ENCODE measurements at places on chromosomes 2 and 18.

- no peak for DNase-seq
Observed at GRCh38 chr18:23133860-23134779, 1.2 kb upstream of the CABLES1 start.

DNA sequence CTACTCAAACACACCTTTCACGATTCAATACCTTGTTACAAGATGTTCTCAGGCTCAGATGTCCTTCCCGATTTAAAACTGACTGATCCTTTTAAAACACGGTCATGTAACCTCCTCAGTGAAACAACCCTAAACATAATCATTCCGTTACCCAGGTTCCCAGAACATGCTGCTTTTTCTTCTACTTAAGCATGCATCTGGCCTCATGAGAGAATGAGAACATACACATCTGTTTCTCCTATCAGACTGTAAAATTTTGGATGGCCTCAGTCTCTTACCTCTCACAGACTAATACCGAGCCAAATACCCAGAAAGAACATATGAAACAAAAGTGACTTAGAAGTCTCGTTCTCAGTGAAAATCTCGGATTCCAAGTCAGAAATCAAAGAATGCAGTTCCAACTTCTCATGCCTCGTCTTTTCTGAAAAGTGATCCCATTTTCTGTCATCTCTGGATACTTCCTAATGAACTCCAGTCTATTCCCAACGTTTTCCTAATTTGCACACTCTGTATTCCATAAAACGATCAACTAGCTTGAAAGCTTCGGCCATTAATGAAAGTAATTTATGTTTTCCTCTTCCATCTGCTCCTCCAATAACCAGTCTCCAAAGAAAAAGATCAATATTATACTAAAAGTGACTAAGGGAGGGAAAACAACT is 919 bp downstream of the SF3B1 start:
- no peak for DNase-seq

DNA sequence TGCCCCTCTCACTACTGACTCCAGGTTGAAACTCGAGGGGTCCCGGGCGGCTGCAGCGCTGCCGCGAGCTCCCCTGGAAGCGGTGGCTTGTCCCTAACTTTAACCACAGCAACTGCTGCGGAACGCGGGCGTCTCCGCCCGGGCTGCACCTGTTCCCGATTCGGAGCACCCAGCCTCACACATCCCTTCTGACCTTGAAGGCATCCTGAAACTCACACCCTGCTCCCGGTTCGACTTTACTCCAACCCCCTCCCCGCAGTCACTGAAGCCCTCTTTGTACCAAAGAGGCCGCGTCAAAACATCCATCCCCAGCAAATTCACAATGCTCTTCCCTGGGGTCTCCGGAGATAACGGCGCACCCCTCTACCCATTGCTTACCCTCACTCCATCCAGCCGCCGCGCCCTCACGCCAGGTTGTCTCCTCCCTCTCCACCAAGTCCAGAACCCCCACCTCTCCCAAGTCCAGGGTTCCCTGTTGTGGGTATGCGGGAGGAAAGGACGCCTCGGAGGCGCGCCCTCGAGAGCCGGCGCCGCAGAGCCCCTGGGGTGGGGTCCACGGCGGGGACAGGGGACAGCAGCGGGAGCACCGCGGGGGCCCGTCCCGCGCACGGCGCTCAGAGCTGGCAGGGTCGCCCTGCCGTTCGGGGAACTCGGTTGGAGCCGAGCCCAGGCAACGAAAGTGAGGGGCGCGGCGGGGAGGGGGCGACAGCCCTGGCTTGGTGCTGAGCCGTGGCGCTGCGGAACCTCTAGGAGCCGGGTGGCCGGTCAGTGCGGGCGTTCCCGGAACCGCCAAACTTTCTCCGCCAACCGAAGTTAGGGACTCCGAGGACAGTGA is 934 bp downstream of the MYO5B start:
- no peak for DNase-seq

GRCh38 chr2:204415406-204416181 is 129.7 kb upstream of the PARD3B start:
- DNase-seq = no peak

- DNase-seq = no peak
Observed at GRCh38 chr2:129008055-129008880, 689.6 kb upstream of the HS6ST1 start.

DNA sequence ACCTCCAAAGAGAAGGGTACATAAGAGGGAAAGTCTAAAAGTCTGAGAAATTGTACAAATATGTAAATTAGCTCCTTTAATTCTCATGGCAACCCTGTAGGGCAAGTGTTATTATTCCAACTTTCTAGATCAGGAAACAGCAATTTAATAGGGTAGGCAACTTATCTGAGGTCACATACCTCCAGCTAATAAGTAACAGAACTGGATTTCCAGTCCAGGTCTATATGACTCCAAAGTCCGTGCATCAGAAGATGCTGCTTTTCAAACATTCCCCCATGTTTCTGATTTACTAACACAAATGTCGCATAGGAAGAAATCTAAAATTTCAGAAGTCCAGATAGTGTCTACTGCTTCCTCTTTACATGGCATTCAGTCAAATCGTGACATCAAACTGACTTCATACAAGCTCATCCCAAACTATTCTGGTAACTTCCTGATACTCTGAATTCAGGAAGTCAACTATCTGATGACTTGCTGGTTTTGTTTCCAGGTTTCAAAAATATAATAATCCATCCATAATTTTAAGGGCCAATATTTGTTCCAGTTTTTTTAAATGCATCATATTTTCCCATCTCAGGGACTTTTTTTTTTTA is 419.3 kb upstream of the ACVR2A start:
- no peak for DNase-seq

DNA sequence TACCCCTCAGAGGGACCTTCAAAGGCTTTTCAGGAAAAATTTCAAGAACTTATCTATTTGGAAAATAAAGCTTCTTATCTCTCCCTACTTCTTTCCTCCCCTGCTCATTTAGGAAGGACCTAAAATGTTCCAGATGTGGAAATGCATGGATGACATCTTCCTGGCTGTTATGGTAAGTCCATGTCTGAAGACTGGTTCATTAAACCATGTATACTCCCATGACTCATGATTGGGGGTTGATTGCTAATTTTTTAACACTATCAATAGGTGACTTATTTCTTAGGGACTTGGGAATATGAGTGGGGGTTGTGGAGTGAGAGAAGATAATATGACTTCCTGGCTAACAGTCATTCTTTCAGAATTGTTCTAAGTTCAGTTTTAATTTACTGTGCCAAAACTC is 104.0 kb upstream of the PARD3B start:
- no peak for DNase-seq
